ENCODE measurements at places on chromosomes 7 and 10.
A peak's percentile ranks its signal among the peaks of the same experiment; 100 is the strongest.

DNA sequence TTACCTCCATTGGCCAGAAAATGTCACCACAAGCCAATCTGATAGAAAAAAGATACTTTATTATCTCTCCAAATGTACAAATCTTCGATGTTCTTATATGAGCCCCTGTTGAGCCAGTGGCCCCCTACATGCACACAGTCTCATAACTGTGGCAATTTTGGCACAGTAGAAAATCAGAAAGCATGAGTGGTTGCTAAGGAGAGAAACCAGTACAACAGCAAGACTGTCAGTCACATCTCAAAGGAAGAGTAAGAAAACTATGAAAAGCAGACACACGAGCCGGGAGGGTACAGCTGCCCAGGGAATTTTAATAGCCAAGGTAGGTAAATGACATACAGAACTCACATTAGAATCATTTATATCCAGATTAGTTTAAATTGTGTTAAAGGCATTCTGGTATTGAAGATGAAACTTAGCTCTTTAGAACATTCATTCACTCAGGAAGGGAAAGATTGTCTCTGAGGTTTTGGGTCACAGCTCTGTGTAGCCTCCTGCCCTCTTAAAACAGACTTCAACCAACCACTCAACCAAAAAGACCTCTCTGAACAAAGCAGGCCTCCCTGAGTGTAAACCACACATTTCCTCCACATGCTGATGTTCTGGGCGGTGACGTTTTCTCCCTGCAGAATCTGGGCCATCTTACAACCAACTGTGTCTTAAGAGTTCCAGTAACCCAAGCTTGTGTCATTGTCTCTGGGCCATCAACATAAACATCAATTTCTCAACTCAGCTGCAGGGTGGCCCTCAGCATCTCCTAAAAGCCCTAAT is 80.8 kb upstream of the ADAM12 start:
- DNase-seq: peak; percentile 77

DNA sequence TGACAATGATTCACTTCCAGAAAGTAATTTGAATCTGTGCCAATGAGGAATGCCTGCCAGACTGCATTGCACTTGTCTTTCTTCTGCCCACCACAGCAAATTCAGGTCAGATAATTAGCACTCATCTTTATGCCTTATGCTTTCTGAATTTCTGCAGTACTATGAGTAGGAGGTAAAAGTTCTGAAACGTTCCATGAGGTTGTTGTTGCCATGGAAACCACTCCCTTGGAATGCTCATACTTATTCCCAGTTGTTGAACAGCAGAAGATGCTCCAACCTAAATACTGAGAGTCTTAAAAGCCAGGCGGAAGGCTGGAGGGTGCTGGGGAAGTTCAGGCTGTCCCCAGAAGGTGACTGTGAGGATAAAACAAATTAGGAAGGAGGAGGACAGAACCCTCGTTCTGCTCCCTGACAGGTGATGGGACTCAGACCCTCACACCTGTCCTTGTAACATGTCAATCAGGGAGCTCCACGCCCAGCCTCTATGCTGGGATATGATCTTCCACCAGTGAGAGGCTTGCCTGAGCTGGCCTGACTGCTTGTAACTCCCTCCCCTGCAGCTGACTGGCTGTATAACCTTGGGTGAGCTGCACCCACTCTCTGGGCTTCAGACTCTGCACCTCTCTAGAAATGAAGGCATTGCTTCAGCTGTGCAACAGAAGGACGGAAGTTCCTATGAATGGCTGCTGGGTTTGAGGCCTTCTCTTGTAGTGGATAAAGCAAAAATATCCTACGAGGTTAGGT is 554.3 kb upstream of the MGMT start:
- DNase-seq: no peak

GRCh38 chr10:5092848-5093790 is 1.1 kb upstream of the AKR1C3 start:
- DNase-seq: no peak

DNA sequence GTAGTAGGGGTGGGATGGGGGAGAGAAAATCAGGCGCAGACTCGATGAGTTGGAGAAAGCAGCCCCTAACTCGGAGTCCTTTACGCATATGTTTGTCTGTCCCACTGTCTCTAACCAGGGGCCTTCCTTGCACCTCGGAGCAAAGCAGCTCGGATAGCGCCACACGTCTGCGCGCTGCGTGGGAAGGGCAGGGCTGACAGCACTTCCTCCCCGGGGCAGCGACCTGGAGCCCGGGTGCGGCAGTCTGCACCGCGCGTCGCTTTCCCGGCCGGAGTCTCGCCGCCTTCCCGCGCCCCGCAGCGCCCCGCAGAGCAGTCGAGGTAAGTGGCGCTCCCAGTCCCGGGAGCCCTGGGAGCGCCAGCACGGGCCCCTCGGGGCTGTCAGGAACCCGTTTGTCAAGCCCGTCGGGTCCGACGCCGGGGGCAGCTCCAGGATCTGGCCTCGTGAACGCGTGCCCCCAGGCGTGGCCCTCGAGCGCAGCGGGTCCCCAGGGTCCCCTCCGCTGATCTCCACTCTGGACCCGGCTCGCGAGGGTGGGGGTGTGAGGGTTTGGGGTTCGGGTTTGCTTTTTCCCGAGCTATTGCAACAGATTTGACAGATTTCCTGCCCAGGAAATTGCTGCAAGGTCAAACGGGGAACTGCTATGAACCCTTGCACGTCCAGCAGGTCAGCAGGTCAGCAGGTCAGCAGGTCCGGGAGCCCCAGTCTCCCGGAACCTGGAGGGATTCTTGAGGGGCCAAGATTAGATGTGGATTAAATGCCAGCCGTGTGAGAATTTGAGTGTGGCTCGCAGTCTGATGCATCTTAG is 597 bp downstream of the APBB1IP start:
- peak; percentile 30 for DNase-seq

DNA sequence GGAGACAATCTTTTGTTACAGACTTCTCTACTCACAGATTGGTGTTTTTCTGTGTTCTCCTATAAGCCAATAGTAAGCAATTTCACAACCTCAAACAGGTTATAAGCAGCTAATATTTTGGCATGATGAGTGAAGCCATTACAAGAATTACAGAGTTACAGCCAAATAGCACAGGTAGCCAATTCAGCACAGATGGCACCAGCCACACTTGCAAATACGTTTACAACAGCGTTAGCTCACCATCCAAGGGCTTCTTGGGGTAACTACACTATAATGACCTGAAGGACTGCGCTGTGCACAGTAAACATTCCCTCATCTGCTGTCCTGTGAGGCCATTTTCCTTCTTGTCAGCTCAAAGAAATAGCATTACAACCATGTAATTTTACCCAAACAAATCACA is 428.6 kb downstream of the TCERG1L start:
- DNase-seq: no peak

- no peak for DNase-seq
Observed at GRCh38 chr7:73823873-73824592, 6.8 kb upstream of the CLDN4 start.

DNA sequence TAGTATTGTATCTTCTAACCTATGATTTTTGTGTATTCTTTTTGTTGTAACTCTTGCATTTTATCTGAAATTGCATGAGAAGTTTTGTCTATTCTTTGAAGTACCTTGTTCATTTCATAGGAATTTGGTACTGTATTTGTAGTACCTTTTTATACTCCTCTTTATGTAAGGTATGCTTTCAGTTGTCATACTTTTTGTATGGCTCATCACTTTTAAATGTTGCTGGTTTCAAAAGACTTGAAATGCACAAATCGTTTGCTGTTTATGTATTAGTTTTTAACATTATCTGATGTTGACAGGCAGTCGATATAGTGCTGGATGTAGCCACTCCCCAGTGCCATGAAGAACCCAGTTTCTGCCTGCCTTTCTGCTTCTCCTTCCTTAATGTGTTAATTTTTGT is 158.1 kb downstream of the SDK1 start:
- peak; percentile 21 for DNase-seq

DNA sequence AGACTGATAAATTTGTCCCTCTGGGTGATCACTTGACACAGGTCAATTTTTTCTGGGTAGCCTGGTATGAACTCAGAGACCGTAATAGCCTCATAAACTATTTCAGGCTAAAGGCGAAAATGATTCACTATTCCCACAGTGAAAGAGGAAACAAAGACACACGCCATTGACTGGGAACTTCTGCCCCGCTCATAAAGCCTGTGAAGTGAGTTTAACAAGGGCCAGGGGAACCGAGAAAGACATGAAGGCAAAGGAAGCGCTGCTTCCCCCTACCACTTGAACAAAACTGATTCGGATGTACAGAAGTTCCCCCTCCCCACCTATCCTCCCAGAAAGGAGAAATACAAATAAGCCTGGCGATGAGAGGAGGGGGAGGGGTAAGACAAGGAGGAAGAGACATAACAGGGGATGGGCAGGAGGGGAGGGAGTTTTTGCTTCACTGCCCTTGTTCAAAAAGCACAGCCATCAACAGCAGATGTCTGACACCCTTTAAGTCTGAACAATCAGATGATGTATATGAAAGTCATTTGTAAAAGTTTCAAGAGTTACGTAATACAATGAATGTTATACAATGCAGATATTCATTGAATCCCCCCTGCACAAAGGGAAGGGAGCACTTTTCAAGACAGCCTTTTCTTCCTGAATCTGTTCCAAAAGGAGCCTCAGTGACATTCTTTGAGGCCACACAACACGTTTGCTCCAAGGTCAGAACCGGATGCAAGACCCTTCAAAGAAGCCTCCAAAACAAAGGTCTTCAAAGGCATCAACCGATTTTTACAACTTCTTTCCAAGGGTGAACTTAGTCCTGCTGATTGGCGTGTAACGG is 734 bp downstream of the ABCB4 start:
- no peak for DNase-seq

DNA sequence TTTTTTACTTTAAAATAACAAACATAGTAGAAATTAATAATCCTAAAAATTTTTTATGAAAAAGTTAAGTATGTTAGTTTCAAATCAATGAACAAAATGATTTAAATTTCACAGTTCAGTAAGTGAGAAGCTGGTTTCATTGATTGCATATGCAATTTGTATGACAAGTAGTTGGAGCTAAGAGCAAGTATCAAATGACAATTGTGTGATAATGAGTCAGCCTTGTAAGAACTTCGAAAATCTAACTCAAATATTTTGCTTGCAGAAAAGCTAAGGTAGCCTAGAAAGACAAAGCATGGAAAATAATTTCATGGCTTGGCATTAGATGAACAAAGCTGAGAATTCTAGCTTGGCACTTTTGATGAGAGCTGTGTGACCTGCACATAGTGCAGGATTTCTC is 111.5 kb downstream of the HDAC9 start:
- DNase-seq: peak; percentile 69

- no peak for DNase-seq
Observed at GRCh38 chr10:126910196-126910595, 5.0 kb downstream of the DOCK1 start.

GRCh38 chr10:65291286-65291685 is 1634.5 kb upstream of the LRRTM3 start:
- DNase-seq: no peak

DNA sequence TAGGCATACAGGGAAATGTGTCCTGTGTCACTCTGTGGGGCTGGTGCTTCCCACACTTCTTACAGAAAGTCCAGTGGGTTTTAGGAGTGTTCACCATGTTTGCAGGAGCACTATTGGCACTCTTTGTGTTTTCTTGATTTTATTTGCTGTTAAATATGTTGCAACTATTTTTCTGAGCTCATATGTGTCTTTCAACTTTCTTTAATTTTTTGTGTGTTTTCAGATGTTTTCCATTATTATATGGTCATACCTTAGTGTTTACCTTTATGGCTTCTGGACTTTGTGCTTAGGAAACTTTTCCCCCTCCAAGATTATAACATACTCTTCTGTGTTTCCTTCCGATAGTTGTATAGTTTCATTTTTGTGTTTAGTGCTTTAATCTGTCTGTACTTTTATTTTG is 20.8 kb upstream of the NUDCD3 start:
- no peak for DNase-seq

GRCh38 chr7:130875265-130875741 is 141.3 kb upstream of the KLF14 start:
- peak; percentile 41 for DNase-seq

- no peak for DNase-seq
Observed at GRCh38 chr7:42456756-42457276, 219.8 kb upstream of the GLI3 start.

DNA sequence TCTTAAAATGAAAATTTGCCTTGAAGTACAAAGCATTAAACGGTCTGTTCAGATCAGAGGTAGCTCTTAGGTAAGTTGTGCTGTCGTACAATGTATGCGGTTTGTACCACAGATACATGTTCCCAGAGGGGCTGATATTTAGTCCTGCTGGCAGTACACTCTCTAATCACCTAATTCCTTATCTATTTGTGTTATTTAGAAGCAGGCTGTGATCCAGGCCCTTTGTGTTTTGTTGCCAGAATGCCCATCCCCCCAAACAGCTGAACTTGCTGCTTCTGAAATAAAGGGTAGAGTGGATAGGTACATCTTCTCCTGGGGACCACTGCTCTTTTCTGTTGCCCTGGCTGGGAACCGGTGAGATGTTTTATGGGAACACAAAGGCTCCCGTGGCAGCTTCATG is 84.5 kb downstream of the SND1 start:
- DNase-seq: no peak

Measured in fibroblast of lung (primary cell).